Gastrocnemius medialis (tissue), 4 donors: ENCODE measurements at places on chromosomes 3 and 15. TPM values are rescaled to one million over a fixed set of nuclear protein-coding genes. Genes with fewer than 3 reads are reported as not detected.

- no peak for DNase-seq
- no peaks in the 10 kb centered on the region for H3K27me3 ChIP-seq
- no peak overlapping the region for H3K27ac ChIP-seq
- H3K36me3 ChIP-seq = no peaks in the 10 kb centered on the region
These were observed 52.8 kb downstream of the ZMAT3 start for GRCh38 chr3:179018808-179019207.

DNA sequence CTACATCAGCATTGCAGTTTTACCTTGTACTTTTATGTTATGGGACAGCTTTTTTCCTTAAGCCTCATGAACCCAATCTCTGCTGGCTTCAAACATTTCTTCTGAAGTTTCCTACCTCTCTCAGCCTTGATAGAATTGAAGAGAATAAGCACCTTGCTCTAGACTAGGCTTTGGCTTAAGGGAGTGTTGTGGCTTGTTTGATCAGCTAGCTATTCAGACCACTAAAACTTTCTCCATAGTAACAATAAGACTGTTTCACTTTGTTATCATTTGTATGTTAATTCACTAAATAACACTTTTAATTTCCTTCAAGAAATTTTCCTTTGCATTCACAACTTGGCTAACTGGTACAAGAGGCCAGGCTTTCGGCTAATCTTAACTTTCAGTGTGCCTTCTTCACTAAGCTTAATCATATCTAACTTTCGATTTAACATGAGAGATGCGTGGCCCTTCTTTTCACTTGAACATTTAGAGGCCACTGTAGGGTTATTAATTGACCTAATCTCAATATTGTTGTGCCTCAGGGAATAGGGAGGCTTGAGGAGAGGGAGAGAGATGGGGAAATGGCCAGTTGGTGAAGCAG, 8.1 kb upstream of the TIGIT start:
- no peaks in the 10 kb centered on the region for H3K36me3 ChIP-seq
- no peaks in the 10 kb centered on the region for H3K4me1 ChIP-seq
- no peak overlapping the region for H3K4me3 ChIP-seq
- DNase-seq = no peak

GRCh38 chr3:43155464-43156121, 49.7 kb upstream of the POMGNT2 start:
- H3K36me3 ChIP-seq = no peaks in the 10 kb centered on the region
- no peaks in the 10 kb centered on the region for H3K27me3 ChIP-seq
- DNase-seq = peak; percentile 57
- H3K27ac ChIP-seq = no peak overlapping the region

Gene BTLA
- total RNA-seq = not detected

Gene PAQR5
- total RNA-seq = 0.10 TPM

GRCh38 chr3:82494977-82495489, 733.6 kb upstream of the GBE1 start:
- H3K4me1 ChIP-seq = no peaks in the 10 kb centered on the region
- H3K27me3 ChIP-seq = no peaks in the 10 kb centered on the region
- DNase-seq = no peak
- H3K4me3 ChIP-seq = no peak overlapping the region
- no peak overlapping the region for H3K27ac ChIP-seq

GRCh38 chr3:126997455-126998038, 14.6 kb downstream of the PLXNA1 start:
- DNase-seq = no peak
- no peaks in the 10 kb centered on the region for H3K27me3 ChIP-seq
- H3K4me1 ChIP-seq = peaks cover 44% of the 10 kb centered on the region

Gene SH3GL3
- total RNA-seq = not detected

DNA sequence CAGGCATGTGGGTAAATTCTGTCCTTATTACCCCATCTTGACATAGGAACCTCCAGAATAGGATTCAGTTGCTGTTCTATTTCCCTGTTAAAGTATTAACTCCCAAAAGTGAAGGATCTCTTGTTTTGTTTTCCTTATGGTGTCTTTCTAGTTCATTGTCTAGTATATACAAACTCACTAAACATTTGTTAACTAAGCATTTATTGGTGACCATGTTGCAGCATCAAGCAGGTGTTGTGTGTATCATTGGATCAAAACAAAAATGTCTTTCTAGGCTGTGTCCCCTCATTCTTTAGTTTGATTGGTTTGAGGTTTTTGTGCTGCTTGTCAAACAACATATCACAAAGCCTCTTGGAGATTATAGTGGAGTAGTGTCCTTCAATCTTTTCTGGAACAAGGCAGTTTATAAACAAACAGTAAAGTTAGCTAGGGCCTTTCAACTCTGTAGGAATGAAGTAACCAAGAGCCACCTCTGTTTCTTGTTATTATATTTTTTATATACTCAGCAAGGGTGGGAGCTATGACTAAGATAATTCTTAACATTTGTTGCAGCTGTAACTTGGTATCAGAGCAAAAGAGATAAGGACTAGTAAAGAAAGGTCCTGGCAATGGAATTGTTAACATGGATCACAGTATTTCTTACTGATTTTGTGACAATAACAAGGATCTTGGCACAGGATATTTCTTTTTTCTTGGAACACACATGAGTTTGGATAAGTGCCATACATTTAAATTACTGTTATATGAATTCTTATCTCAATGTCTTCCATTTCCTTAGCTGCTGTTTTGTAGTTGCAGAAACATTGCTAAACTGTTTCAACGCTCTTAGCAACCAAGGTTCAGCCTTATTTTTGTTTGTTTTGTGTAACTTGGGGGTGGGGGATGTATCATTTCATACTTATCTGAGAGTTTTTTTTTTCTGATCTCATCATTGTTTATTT, 49.3 kb downstream of the TMOD3 start:
- H3K27ac ChIP-seq = peak overlapping the region; percentile 5
- no peaks in the 10 kb centered on the region for H3K36me3 ChIP-seq
- no peaks in the 10 kb centered on the region for H3K27me3 ChIP-seq
- DNase-seq = no peak

DNA sequence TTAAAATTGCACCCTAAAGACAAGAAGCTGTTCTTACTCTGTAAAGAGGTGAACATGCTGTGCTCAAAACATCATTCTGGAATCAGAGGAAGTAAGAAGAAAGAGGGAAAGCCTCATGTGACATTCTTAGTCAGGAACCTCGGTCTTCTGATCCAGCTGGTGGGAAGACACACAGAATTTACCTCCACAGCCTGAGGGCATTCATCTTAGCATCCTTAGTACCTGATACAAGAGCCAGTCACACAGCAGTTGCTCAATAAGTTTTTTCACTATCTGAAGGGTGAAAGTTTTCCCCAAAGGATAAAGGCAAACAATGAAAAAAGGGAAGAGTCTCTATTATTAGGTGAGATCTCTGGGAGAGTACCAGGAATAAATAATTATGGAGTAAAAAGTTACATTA, 116.8 kb downstream of the SEMA6D start:
- DNase-seq = no peak
- no peaks in the 10 kb centered on the region for H3K4me1 ChIP-seq
- H3K4me3 ChIP-seq = no peak overlapping the region
- H3K27ac ChIP-seq = no peak overlapping the region

DNA sequence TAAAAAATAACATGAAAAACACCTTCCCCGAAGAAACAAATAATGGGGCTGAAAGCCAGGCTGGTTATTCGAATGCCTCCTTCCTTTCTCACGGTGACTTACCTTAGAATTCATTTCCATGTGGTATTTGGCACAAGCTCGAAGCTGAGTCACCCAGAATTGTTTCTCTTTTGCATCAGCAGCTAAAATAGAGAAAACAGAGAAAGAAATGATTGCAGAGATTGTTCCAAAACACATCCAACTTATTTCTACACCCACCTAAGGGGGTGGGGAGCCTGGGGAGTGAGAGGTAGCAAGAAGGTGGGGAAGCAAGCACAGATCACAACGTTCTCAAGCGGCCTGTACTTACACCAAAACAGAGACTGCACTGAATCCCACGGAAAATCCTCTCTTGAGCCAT, 104.7 kb downstream of the OSBPL10 start:
- no peak overlapping the region for H3K27ac ChIP-seq
- no peaks in the 10 kb centered on the region for H3K36me3 ChIP-seq
- no peak for DNase-seq
- no peak overlapping the region for H3K4me3 ChIP-seq
- H3K27me3 ChIP-seq = no peaks in the 10 kb centered on the region

GRCh38 chr3:40753951-40754350, 229.2 kb downstream of the ZNF621 start:
- no peak for DNase-seq
- no peaks in the 10 kb centered on the region for H3K36me3 ChIP-seq
- no peaks in the 10 kb centered on the region for H3K4me1 ChIP-seq
- no peaks in the 10 kb centered on the region for H3K27me3 ChIP-seq
- H3K4me3 ChIP-seq = no peak overlapping the region

GRCh38 chr15:27655056-27655455, 444.1 kb downstream of the OCA2 start:
- no peaks in the 10 kb centered on the region for H3K4me1 ChIP-seq
- no peak overlapping the region for H3K4me3 ChIP-seq
- no peaks in the 10 kb centered on the region for H3K27me3 ChIP-seq
- H3K27ac ChIP-seq = no peak overlapping the region
- no peak for DNase-seq

DNA sequence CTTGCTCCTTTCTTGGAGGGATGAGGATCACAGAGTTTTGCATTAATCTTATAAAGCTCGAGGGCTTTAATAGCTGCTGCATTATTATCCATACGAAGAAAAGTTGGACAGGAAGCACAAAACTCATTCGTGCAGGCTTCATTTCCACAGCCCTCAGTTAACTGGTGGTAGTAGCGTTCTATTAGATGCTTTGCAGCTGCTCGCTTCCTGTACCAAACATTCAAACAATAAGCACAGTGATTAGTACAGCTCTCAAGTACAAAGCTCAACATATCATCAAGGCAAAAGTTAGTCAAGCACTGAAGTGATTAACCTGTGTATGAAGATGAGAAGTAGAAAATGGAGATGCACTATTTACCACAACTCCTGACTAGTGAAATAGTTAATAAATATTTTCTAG, 63.3 kb downstream of the UBE3A start:
- no peak overlapping the region for H3K27ac ChIP-seq
- peaks cover 3% of the 10 kb centered on the region for H3K36me3 ChIP-seq
- H3K4me1 ChIP-seq = peaks cover 4% of the 10 kb centered on the region
- no peak for DNase-seq
- no peaks in the 10 kb centered on the region for H3K27me3 ChIP-seq

DNA sequence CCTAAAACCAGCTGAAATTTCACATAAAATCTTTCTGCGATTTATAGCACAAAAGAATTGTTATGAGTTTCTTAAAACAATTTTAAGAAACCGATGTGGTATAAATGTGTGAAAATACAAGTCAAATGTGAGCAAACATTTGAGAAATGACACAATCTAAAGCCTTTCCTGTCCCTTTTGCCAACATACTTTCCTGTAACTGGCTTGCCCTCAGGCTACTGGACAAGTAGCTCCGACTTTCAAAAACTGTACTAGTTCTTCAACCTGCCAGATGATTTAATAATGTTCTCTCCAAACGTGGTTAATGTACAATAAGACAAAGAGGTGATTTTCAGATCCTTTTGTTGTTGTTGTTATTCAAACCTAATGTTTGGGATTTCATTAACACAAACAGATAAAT, 105.9 kb upstream of the ARHGEF26 start:
- no peaks in the 10 kb centered on the region for H3K27me3 ChIP-seq
- H3K36me3 ChIP-seq = no peaks in the 10 kb centered on the region
- no peak overlapping the region for H3K4me3 ChIP-seq
- H3K27ac ChIP-seq = no peak overlapping the region
- DNase-seq = no peak

- H3K27ac ChIP-seq = peak overlapping the region; percentile 95
- H3K4me3 ChIP-seq = no peak overlapping the region
These were observed 5.6 kb upstream of the MFGE8 start for GRCh38 chr15:88918738-88919137.

DNA sequence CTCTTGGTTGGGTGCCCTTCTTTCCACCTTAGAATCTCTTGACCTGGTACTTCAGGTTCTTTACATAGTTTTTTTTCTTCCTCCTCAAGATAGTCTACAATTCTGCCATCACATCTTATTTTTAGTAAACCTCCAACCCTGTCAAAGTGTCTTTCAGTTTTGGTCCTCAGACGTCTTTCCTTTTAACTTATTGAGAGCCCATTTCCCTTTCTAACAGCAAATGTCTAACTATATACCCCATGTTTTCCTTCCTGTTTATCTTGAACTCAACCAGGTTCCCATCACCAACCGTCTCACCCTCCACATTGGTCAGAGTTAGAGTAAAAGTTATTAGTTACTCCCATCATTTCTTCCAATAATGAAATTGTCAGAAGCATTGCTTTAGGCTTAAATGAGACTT, 10.4 kb downstream of the KBTBD12 start:
- H3K27ac ChIP-seq = no peak overlapping the region
- H3K36me3 ChIP-seq = peaks cover 5% of the 10 kb centered on the region
- peaks cover 48% of the 10 kb centered on the region for H3K4me1 ChIP-seq
- H3K27me3 ChIP-seq = no peaks in the 10 kb centered on the region
- DNase-seq = no peak
- H3K4me3 ChIP-seq = no peak overlapping the region

Gene BNC1
- total RNA-seq = 0.10 TPM
